Muscle of arm (tissue), 14 donors: ENCODE measurements at places on chromosomes 16 and 17. TPM values are rescaled to one million over a fixed set of nuclear protein-coding genes. Genes with fewer than 3 reads are reported as not detected.
A peak's percentile ranks its signal among the peaks of the same experiment; 100 is the strongest.

DNA sequence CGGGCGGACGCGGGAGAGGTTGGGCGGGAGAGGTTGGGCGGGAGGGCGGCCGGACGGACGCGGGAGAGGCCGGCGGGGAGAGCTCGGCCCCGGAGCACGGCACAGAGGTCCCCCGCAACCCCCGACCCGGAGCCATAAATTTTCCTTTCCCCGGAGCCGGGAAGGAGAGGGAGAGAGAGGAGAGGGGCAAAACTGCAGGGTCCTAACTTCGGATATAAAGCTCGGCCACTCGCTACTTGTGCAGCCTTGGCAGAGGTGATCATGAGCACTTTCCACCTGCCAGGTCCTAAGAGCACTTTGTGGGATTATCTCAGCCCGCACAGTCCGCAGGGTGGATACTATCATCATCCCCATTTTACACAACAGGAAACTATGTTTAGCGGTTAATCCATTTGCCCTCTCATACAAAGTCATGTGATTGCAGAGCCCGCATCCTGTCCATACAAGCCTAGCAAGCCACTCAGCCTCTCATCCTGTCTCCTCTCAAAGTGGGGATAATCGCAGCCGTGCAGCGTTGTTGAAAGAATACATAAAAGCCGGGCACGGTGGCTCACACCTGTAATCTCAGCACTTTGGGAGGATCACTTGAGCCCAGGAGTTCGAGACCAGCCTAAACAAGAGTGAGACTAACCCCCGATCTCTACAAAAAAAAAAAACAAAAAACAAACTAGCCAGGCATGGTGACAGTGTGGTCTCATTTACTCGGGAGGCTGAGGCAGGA, 780 bp upstream of the DCAKD start:
- DNase-seq = no peak

DNA sequence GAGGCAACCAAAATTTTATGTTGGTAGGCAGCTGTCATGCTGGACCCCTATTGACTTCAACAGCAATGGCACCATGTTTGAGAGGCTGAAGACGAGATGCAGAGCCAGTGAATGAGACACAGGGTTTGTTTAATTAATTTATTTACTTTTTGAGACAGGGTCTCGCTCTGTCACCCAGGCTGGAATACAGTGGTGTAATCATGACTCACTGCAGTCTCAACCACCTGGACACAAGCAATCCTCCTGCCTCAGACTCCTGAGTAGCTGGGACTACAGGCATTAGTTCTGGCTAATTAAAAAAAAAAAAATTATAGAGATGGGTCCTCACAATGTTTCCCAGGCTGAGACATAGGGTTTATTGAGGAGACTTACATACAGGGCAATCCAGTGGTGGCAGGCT, 36.2 kb upstream of the PPM1D start:
- DNase-seq = no peak

GRCh38 chr16:27470567-27471431, 68.8 kb downstream of the IL21R start:
- no peak for DNase-seq

The TP53TG3C gene
- not detected for polyA plus RNA-seq

- no peak for DNase-seq
Observed at GRCh38 chr16:15533386-15533785, 99.0 kb downstream of the BMERB1 start.

DNA sequence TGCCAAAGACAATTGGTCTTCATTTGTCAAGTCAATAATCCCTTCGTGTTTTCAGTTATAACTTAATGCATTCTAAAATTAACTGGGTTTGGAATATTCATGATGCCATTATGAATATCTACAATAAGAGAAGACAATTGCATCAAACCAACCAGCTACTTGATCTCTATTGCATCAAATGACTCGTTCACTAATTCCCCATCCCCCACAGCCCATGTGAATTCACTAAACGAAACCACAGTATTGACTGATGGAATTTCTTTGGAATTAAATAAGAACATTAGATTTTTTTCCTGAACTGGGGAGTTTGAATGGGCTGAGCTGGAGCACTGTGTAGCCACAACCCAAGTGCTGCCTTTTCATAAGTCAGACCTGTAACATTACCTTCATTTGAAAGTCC, 65.3 kb downstream of the HS3ST3B1 start:
- no peak for DNase-seq

DNA sequence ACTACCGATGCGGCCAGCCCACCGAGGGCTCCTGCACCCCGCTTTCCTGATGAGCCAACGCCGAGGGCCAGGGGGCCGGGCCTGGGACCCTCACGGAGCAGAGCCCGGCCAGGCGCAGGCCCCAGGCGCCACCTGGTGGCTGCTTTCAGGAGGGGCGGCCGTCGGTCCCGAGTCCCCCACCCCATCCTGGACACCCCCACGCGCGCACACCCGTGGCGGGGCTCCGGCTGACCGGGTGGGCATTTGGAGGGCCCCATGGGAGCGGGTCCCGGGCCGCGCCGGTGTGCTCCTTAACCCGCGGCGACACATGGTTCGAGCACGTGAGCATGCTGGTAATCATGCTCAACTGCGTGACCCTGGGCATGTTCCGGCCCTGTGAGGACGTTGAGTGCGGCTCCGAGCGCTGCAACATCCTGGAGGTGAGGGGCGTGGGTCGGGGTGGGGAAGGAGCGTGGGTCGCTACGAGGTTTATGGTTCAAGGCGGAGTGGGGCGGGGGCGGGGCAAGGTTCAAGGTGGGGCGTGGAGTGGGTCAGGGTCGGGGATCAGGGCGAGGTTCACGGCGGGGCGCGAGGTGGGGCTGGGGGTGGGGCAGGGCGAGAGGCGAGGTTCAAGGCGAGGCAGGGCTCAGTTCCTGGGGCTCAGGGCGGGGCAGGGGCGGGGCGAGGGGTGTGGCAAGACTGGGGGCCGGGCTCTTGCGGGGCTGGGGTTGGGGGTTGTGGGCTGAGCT, 30.2 kb downstream of the TPSG1 start:
- peak; percentile 3 for DNase-seq

DNA sequence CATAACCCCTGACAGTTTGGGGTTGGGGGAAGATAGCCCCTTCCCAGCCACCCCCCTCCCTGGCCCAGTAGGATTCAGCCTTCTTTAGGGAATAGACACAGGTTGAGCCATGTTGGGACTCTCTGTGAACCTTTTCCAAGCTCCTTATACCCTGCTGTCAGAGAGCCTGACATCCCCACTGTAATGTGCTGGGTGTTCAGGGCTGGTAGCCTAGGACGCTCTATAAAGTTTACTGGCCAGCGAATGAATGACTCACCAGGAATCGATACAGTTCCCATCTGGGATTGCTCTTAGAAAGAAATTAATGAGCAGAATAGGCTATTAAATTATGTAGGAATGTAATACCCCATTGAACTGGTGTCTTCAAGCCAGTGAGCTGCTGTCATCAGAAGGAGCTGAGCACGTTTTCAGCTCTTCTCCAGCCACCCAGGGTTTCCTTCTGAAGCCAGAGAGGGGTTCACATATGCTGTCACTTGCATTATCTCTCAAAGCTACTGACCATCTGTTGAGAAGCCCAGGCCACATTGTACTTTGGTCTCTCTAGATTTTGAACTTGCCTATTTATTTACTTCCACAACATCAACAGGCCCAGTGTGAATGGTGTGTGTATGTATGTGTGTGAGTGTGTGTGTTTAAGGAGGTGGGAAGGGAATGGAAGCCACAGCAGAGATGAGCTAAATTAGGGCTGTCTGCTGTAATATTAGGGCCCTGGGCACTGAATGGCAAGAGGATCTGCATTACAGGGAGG, 64.9 kb downstream of the SPACA3 start:
- DNase-seq = no peak

DNA sequence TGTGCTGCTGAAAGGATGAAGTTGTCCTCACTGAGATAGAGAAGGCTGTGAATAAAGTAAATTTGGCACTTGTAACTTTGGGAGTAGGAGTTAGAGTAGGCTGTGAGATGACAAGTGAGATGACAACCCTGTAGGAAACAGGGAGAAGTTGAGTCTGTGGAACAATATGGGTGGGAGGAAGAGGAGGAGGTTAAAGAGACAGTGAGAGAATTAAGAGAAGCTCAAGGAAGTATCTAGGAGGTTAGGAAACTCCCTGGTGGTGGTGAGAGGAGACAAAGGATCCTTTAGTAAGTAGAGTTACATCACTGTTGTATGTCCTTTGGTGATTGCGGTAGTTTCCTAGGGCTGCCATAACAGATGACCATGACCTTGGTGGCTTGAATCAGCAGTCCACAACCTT, 10.7 kb upstream of the HSD17B2 start:
- no peak for DNase-seq

DNA sequence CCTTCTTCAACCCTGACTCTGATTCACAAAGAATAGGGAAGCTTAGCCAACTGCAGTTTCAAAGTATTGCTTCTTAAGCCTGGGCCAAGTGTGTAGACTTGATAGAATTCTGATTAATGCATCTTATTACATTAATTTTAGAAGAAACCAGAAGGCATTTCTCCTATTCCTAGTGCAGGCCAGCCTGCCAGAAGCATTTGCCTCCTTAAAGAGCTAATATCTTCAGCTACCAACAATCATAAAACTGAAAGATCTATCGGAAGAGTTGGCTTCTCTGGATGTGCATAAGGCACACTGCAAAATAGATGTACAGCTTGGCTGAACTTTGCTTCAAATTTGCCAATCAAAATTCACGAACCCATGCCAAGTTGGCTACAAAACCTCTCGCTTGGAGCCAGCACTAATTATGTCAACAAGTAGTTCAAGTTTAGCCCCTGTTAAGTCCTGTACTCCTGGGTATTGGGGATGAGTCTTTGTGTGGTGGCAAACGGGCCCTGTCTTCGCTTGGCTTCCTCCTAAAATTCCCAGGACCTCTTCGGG, 717.8 kb downstream of the WWOX start:
- peak; percentile 68 for DNase-seq

DNA sequence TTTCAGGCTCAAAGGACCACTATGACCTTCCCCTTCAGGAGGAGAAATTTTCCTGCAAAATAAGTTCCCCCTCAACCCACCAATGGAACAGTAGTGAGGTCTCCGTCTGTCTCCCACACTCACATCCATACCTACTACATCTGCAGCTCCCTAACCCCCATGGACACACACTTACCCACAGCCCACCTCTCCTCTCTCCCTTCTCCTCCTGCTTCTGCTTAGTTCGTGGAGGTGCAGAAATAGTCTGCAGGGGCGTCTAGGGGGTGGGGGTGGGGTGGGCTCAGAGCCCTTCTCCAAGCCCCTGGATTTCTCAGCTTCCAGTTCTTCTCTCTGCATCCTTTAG, 8.9 kb downstream of the HOXB4 start:
- DNase-seq = no peak

The HYDIN gene
- polyA plus RNA-seq = 3.2 TPM

DNA sequence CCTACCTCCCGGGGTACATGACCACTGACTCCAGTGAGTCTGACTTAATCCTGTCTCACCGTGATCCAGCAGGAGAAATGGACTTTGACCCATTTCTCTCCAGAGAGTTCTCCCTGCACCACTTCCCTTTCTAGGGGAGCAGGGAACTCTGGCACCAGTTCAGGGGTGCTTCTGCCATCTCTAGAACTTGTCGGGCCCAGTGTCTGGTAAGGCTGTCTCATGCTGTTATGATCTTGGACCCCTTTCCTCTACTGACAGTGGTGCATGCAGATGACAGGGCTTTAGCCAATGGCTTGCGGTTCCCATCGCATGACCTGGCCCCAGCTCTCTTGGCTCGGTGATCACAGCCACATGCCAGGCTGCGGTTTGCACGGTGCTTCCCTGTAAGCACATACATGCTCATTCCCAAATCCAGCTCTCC, 62.0 kb downstream of the SLC39A11 start:
- DNase-seq = no peak

GRCh38 chr17:5200360-5200759, 8.7 kb upstream of the ZNF594 start:
- DNase-seq = no peak

The ABCA6 gene
- polyA plus RNA-seq = 8.6 TPM

DNA sequence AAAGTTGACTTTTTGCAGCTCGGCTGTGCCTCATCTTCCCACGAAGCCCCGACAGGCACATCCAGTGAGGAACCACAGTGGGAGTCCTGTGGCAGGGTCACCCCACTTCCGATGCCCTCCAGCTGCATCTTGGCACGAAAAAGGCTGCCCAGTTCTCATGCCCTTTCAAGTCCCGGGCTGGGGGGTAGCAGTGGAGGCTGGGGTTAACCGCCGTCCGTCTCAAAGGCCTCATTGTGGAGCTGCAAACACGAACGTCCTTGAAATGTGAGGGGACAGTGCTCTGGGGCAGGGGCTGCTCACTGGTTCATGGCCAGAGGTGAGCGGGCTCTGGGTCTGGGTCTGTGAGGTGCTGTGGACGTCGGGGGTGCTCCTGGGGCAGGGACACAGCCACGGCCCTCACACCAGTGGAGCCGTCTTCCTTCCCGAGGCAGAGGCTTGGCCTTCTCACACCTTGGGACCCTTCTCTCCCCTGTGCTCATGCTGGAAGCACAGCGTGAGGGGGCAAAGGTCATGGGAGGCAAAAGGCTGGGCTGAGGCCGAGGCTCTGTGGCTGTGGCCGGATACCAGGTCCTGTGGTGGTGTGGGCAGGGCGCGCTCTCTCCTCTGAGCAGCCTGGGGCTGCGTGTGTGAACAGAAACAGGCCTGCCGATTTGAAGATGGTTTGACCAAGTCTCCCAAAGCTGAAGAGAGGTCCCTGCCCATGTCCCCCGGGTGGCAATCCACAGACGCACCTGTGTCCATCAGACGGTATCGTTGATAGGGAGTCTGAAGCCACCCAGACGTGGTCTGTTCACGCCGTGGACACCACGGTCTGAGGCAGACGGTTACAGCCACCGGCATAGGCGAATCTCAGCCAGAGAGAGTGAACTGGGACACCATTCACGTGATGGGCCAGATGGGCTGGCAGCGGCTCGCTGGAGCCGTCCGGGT, 3.1 kb upstream of the MC1R start:
- no peak for DNase-seq

DNA sequence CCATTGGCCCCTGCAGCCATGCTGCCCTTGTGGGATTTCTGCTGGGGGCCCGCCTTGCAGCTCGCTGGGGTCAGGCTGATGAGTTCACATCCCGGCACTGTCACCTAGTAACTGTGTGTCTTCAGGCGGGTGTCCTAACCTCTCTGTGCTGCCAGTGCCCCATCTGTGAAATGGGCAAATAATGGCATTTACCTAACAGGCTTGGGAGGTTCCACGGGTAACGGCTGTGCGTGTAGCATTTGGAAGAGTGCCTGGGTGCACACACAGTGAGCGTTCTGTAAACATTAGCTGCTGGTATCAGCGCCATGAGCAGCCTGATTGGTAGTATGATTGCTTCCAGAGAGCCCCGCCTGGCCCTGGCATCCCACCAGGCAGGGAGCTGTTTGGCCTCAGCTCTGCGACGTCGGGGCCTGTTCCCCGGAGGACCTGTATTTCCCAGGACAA, 167.3 kb upstream of the GSE1 start:
- no peak for DNase-seq

The PABPN1L gene
- not detected for polyA plus RNA-seq

The RNF157 gene
- polyA plus RNA-seq = 13.3 TPM

The CCL11 gene
- 0.21 TPM for polyA plus RNA-seq
